ENCODE measurements at places on chromosomes 2 and 18. TPM values are rescaled to one million over a fixed set of nuclear protein-coding genes. Genes with fewer than 3 reads are reported as not detected.
A peak's percentile ranks its signal among the peaks of the same experiment; 100 is the strongest.

GRCh38 chr2:464562-465309 is 176.8 kb upstream of the ALKAL2 start:
- no peak for DNase-seq
- peaks cover 11% of the 10 kb centered on the region for H3K27me3 ChIP-seq
- no peak overlapping the region for H3K27ac ChIP-seq
- no peaks in the 10 kb centered on the region for H3K36me3 ChIP-seq

GRCh38 chr2:155456222-155456621 is 757.7 kb downstream of the KCNJ3 start:
- H3K27me3 ChIP-seq = no peaks in the 10 kb centered on the region
- no peaks in the 10 kb centered on the region for H3K36me3 ChIP-seq
- H3K4me3 ChIP-seq = no peak overlapping the region
- DNase-seq = no peak
- no peak overlapping the region for H3K27ac ChIP-seq

- no peak for DNase-seq
- H3K27me3 ChIP-seq = no peaks in the 10 kb centered on the region
- no peaks in the 10 kb centered on the region for H3K4me1 ChIP-seq
- H3K36me3 ChIP-seq = no peaks in the 10 kb centered on the region
- no peak overlapping the region for H3K4me3 ChIP-seq
- H3K27ac ChIP-seq = no peak overlapping the region
These were observed 1195.7 kb upstream of the ZEB2 start for GRCh38 chr2:145715601-145716000.

GRCh38 chr18:24181806-24182205 is 42.9 kb downstream of the CABYR start:
- no peak overlapping the region for H3K4me3 ChIP-seq
- no peaks in the 10 kb centered on the region for H3K27me3 ChIP-seq
- no peaks in the 10 kb centered on the region for H3K36me3 ChIP-seq
- DNase-seq = no peak
- H3K4me1 ChIP-seq = no peaks in the 10 kb centered on the region
- H3K27ac ChIP-seq = no peak overlapping the region

DNA sequence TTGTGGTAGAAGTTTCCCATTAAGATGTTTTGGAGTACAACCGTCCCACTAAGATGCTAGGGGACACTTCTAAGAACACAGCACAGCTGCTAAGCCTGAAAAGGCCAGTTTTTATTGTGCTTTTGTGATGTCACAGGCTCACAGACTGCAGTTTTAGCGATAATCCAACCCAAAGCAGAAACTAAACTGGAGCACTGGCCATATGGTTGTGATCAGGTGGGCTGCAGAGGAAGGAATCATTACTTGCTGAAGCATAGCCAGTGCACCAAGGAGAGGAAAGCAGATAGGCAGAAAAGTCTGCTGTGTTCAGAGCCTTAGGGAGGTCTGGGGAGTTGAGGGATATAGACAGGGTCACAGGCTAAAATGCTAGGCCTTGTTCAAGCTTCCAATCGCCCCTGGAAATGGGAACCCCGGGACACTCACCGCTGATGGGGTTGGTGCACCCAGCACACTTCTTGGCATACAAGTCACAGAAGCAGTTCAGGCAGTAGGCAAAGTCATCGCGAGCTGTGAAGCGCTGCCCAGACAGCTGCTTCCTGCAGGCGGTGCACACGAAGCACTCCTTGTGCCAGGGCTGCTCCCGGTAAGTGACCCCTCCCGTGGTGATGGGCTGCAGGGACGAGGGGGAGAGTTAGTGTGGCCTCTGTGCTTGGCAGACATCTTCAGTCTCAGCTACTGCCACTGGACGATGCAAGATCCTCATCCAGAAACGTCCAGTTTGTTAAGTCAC is 25.7 kb downstream of the C2orf49 start:
- no peaks in the 10 kb centered on the region for H3K27me3 ChIP-seq
- H3K27ac ChIP-seq = no peak overlapping the region
- peaks cover 19% of the 10 kb centered on the region for H3K4me1 ChIP-seq
- H3K4me3 ChIP-seq = no peak overlapping the region
- DNase-seq = no peak
- no peaks in the 10 kb centered on the region for H3K36me3 ChIP-seq

- H3K27ac ChIP-seq = no peak overlapping the region
- H3K27me3 ChIP-seq = no peaks in the 10 kb centered on the region
- H3K4me1 ChIP-seq = no peaks in the 10 kb centered on the region
These were observed 13.0 kb upstream of the OTOS start for GRCh38 chr2:240153418-240153817.

DNA sequence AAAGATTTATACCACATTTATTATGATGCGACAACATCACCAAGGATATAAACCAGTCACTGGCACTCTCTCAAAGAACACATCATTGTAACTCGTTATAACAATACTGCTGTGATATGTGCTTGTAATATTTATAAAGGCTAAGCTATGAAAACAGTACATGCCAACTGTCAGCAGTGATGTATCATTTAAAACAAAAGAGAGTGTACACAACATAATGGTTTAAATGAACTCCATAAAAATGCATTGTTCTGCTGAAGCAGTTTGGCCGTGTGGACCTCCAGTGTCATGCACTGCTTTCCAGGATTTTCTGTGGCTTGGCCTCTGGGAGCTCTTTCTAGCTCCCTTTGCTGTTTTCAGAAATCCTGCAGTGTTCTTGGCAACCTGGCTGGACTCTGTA is 215.6 kb downstream of the MTX2 start:
- no peak overlapping the region for H3K27ac ChIP-seq
- H3K27me3 ChIP-seq = no peaks in the 10 kb centered on the region
- no peaks in the 10 kb centered on the region for H3K4me1 ChIP-seq
- no peak overlapping the region for H3K4me3 ChIP-seq
- no peak for DNase-seq

DNA sequence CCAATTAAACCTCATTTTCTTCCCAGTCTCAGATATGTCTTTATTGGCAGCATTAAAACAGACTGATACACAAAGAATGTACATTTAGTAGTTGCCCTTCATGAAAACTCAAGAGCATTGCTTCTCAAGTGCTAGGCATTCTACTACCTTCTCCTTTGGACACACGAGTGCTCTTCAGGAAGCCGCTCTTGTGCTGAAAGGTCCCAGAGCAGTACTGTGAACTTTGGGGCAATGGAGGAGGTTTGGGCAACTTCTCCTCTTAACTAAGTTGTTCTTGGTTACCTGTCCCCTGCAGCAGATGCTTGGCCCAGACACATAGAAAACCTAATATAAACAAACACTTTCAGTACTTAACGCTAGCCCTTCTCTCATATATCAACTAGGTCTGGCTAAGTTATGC is 362.8 kb downstream of the DPP10 start:
- no peaks in the 10 kb centered on the region for H3K4me1 ChIP-seq
- no peak overlapping the region for H3K4me3 ChIP-seq
- no peaks in the 10 kb centered on the region for H3K27me3 ChIP-seq
- H3K27ac ChIP-seq = no peak overlapping the region
- H3K36me3 ChIP-seq = no peaks in the 10 kb centered on the region

DNA sequence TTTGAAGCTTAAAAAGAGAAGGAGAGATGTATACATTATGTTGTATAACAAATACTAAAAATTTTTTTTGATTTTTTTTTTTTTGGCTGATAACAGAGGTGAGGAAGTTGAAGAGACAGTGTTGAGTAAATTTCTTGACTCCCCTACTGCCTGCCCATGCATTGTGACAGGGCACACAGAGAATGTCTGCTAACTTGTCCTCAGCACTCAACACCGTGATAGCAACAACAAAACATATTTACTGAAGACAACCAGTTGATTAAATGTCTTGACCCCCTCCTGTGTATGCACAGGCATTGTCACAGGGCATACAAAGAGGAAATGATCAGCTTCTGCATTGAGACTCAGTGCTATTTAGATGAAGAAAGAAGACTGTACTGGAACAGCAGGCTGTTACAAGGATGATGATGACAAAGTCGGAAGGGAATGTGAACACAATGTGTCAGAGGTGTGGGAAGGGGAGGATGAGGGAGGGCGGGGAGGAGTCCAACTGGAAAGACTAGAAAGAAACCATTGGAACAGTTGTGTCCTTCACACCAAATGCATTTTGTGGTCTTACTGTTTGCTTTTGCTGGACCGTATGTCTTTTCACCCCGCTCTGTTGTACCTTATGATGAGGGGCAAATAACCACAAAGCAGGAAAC is 89.5 kb downstream of the CERS6 start:
- no peaks in the 10 kb centered on the region for H3K27me3 ChIP-seq
- H3K36me3 ChIP-seq = no peaks in the 10 kb centered on the region
- DNase-seq = no peak
- H3K4me3 ChIP-seq = no peak overlapping the region
- peaks cover under 1% of the 10 kb centered on the region for H3K4me1 ChIP-seq
- no peak overlapping the region for H3K27ac ChIP-seq

GRCh38 chr2:227818675-227819397 is 5.2 kb downstream of the CCL20 start:
- no peak overlapping the region for H3K4me3 ChIP-seq
- H3K27ac ChIP-seq = no peak overlapping the region
- H3K4me1 ChIP-seq = no peaks in the 10 kb centered on the region
- peak; percentile 23 for DNase-seq

- H3K4me1 ChIP-seq = peaks cover 10% of the 10 kb centered on the region
- no peak overlapping the region for H3K27ac ChIP-seq
- no peak overlapping the region for H3K4me3 ChIP-seq
These were observed 29.5 kb downstream of the SLC39A10 start for GRCh38 chr2:195686564-195686963.

DNA sequence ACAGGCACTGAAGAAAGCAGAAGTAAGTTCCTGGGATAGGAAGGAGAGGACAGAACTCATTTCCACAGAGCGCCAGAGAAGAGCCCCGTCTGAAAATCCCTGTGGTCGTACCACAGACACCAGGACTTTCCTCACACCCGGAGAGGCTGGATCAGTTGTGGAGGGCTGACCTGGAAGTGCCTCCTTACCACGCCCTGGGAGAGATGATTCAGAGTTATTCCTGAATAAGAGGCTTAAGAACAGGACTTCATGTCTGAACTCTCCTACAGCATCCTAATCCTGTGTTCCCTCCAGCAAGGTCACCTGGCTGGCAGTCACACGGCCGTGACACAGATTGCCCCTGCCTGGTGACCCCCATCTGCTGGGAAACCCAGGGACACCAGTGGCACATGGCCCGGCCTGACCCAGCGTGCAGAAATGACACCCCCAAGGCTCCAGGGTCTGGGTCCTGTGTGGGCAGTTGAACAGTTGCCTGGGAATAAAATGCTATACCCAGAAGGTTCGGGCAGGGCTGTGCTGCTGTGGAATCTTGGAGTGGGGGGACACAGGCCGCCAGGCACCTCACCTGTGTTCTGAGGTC is 105.9 kb downstream of the PXDN start:
- no peaks in the 10 kb centered on the region for H3K4me1 ChIP-seq
- H3K4me3 ChIP-seq = no peak overlapping the region
- H3K36me3 ChIP-seq = no peaks in the 10 kb centered on the region
- H3K27ac ChIP-seq = no peak overlapping the region

DNA sequence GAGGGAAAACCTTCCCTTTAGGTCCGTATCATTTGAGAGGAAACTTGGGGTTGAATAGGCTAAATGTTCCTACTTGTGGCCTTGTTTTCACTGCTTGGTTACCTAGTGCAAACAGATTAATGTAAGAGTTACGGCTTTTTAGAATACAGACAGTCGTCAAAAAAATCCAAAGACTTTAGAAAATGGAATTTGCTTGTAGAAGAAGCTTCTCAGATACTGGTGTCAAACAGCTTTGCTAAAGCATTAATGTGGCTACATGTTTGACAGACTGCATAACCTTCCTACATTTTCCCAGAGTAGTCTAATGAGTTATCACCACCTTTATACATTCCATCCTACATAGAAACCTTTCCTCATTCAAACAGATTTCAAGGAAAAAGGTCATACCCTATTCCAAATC is 114.6 kb downstream of the FMNL2 start:
- no peak for DNase-seq
- H3K27me3 ChIP-seq = no peaks in the 10 kb centered on the region
- no peaks in the 10 kb centered on the region for H3K36me3 ChIP-seq
- H3K4me1 ChIP-seq = no peaks in the 10 kb centered on the region
- H3K4me3 ChIP-seq = no peak overlapping the region

GRCh38 chr2:157849591-157849990 is 26.5 kb downstream of the ACVR1 start:
- no peaks in the 10 kb centered on the region for H3K27me3 ChIP-seq
- no peak for DNase-seq
- no peak overlapping the region for H3K4me3 ChIP-seq
- no peaks in the 10 kb centered on the region for H3K36me3 ChIP-seq
- H3K27ac ChIP-seq = no peak overlapping the region

The UGT1A4 gene
- not detected for total RNA-seq

The SIX3 gene
- total RNA-seq = not detected

Measured in CD8-positive, alpha-beta memory T cell (primary cell).